ENCODE measurements at places on chromosomes 1 and 21.
A peak's percentile ranks its signal among the peaks of the same experiment; 100 is the strongest.

GRCh38 chr1:67190410-67190809 lies 24.2 kb downstream of the IL23R start:
- DNase-seq = no peak

- no peak for DNase-seq
These were observed 54.4 kb downstream of the SNRPE start for GRCh38 chr1:203915811-203916210.

DNA sequence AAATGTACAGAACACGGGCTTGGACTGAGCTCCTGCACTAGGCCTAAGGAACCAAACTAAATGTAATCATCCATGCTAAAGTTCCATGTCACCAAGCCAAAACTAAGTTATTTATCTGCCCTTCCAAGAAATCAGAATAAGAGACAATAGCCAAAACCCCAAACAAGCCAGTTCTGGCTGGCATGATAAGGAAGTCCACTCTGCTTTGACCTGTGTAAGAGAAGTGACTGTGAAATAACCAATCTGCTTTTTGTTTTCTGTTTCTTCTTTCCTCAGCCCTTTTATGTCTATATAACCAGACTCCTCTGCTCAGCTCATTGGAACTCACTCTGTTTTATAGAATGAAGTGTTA lies 15.1 kb downstream of the PLPPR5 start:
- DNase-seq = no peak

DNA sequence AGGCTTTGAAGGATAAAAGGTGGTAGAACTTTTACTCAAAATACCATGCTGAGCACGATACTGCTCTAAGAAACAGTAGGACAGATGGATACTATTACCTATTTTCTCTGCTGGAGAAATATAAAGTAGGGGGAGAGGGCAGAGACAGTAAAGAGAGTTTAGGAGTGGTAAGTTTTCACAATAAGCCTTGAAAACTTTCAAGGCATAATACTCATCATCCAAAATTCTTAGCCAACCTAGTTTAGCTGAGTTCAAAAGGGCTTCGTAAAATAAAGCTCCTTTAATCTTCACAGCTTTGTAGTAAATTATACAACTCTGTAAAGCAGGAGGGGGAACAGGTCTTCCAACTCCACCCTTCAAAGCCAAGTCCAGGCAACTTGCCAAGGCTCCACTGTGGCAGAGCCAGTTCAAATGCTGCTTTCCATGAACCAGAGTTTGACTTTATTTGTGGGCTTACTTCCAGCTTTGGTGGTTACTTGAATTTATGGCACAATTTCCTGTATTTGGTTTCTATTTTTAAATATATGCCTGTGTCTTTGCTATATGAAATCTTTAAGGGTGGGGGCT lies 15.5 kb downstream of the TEX38 start:
- no peak for DNase-seq

DNA sequence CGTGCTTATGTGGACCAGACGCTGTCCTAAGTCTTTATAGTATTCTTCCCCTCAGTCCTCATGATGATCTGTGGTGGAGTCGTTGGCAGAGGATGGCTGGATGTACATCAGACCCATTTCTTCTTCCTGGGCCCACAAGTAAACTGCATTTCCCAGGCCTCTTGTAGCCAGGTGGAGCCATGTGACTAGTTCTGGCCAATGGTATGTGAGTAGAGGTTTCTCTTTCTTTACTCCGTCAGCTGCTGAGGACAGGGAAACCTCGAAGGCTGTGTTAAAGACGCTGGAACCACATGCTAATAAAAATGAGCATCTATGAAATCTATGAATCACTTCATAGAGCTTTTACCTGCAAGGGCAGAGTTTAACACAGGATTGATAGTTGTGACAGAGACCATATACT lies 18.7 kb upstream of the ZNF362 start:
- DNase-seq = peak; percentile 12

GRCh38 chr1:91806769-91807700 lies 78.9 kb downstream of the TGFBR3 start:
- DNase-seq = no peak
